ENCODE measurements at places on chromosomes 6 and 20.
A peak's percentile ranks its signal among the peaks of the same experiment; 100 is the strongest.

GRCh38 chr6:111522393-111523020 lies 39.5 kb upstream of the REV3L start:
- DNase-seq = no peak

DNA sequence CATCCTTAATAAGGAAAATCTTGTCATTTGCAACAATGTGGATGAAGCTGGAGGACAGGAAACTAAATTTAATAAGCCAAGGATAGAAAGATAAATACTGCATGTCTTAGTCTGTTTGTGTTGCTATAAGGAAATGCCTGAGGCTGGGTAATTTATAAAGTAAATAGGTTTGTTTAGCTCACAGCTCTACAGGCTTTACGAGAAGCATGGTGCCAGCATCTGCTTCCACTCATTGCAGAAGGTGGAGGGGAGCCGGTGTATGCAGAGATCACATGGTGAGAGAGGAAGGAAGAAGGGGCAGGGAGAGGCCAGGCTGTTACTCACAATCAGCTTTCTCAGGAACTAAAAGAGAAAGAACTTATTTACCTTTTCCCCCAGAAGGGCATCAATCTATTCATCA lies 118.9 kb upstream of the SMLR1 start:
- no peak for DNase-seq

- DNase-seq = no peak
These were observed 923 bp upstream of the ILRUN start for GRCh38 chr6:34697544-34697836.

GRCh38 chr6:55410674-55411073 lies 83.4 kb downstream of the GFRAL start:
- no peak for DNase-seq

DNA sequence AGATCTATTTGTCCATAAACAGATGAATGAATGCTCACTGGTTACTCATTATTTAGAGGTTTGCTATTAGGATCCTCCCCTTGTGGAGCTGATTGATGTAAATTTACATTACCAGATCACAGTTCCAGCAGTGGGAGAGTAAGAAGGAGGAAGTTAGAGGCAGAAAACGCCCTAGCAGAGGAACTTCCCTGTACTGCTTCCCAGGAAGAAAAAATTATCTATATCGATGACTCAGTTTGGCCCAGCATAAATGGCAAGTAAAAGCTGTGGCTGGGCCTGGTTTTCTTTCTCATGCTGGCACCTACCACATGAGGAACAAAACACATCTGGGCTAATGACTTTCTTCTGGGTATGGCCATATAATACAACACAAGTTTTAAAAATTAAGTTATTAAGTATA lies 35.7 kb downstream of the DNAAF9 start:
- no peak for DNase-seq

DNA sequence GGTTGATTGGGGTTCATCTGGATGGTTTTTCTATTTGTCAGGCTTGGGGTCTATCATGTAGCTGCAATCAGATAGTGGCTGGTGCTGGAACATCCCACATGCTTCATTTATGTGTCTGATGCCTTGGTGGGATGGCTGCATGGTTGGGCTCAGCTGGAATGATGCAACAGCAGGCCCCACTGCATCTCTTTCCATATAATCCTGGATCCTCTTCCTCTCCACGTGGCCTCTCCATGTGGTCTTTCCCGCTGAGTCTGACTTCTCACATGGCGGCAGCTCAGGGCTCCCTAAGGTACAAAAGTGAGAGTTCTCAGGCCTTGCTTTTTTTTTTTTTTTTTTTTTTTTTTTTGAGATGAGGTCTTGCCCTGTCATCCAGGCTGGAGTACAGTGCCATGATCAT lies 65.0 kb upstream of the SUPT3H start:
- no peak for DNase-seq

GRCh38 chr6:152993431-152993830 lies 9.1 kb downstream of the MTRF1L start:
- DNase-seq = no peak

- no peak for DNase-seq
These were observed 240.4 kb downstream of the PRL start for GRCh38 chr6:22056398-22056797.

DNA sequence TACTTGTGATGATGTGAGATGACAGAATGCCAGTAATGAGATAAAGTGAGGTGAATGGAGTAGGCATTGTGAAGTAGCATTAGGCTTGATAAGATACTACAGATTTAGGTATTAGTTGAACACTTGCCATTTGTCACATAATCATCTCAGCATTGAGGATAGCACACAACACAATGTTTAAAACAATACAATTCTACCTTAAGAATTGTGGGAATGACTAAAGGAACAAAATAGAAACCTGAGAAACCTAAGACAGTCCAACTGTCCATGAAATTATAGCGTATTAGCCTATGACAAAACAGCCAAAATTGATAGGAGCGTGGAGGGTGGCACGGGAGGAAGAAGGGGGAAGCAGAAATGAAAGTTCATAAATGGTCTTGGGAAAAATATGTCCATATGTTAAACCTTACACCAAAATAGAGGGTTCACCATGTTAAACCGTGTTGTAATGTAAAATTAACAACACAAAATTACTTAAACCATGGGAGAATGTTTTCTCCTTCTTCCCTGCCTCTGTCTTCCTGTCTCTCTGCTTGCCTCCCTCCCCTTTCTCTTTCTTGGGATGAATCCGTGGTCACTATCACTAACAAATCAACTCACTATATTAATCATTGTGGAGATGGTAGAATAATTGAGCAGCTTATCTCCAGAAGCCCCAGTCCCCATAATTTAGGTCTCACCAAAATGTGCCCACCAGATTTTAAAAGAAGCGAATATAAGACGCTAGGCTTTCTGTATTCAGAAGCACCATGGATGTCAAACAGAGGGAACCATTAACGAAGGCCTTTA lies 33.0 kb upstream of the HFE start:
- no peak for DNase-seq

- no peak for DNase-seq
These were observed 13.5 kb downstream of the ARG1 start for GRCh38 chr6:131586543-131586942.

DNA sequence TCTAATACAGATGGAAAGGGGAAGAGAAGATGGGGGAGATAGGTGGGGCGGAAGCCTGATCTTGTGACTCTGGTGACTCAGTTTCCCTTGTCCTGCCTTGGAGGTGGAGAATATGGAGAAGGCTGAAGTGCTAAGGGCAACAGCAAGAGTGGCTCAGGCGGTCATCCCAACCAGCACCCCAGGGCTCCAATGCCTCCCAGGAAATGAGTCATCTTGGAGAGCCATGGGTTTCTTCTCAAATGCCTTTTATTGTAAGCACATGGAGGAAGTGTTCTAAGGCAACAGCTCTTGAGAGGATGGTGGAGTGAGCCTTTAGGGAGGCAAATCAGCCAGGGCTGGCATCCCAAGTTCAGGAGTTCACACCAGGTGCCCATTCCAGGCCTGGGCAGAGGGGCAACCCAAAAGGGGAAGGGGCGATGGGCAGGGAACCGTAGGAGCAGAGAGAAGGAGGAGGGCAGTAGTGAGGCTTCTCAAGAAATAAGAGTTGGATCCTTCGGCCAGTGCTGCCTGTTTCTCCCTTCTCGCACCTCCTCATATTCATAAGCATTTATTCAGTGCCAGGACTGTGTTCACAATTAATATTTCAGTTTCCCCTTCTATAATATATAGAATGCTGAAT lies 13.2 kb upstream of the AHCY start:
- no peak for DNase-seq

DNA sequence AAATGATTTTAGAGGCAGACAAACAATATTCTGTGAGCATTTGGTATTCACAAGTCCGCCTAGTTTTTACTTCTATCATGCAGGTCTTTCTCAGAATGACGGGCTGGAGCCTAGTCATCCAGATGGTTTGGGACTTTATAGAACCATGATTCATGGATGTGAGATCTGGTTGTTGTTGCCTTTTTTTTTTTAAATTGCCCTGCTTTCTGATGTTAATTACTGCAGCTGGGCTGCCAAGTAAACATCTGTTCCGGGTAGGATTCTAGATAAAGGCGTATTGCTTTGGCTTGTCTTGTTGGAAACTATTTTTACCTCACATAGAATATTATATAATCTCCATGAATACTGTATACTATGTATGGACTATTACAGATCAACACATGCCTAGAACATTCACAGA lies 58.1 kb downstream of the RNF217 start:
- DNase-seq = peak; percentile 41

- no peak for DNase-seq
These were observed 128.4 kb upstream of the JAG1 start for GRCh38 chr20:10802236-10802635.

- DNase-seq = no peak
These were observed 50.6 kb upstream of the GGTLC1 start for GRCh38 chr20:24039196-24039595.

DNA sequence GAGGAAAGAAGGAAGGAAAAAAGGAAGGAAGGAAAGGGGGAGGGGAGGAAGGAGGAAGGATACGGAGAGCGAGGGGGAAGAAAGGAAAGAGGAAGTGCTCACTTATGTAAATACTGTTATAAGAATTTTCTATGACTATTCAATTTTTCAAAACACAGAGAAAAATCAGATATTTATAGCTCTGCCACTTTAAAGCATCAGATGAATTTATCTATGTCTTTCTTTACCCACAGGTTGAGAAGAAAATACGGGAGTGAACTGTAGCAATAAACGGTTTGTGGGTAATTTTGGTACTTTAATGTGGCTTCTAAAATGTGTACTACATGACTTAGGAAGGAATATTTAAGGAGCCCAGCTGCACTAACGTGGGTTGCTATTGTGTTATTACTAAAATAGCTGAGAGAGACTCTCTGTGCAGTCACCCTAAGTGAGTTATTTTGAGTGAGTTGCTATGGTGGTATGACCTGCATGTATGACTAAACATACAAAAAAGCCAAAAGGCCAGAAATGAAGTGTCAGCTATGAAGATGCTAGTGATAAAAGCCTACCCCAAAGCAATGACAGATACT lies 225.5 kb downstream of the SOD2 start:
- no peak for DNase-seq

DNA sequence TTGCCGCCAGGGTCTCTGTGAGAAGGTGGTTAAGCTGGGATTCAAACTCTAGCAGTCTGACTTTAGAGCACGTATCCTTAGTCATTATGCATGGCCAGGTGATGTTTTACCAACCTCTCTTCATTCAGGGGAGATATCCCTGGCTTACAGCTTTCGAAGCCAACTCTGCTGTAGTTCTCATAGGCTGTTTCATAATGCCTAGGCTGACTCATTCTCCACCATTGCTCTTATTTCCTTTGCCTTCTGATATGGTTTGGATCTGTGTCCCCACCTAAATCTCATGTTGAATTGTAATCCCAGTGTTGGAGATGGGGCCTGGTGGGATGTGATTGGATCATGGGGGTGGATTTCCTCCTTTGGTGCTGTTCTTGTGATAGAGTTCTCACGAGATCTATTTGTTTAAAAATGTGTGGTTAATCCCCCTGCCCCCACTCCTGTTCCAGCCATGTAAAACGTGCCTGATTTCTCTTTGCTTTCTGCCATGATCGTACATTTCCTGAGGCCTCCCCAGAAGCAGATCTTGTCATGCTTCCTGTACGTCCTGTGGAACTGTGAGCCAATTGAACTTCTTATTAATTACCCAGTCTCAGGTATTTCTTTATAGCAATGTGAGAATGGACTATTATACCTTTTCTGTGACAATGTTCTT lies 94.6 kb upstream of the MAN1A1 start:
- DNase-seq = no peak

- no peak for DNase-seq
These were observed 36.0 kb downstream of the YTHDF1 start for GRCh38 chr20:63179687-63180568.

DNA sequence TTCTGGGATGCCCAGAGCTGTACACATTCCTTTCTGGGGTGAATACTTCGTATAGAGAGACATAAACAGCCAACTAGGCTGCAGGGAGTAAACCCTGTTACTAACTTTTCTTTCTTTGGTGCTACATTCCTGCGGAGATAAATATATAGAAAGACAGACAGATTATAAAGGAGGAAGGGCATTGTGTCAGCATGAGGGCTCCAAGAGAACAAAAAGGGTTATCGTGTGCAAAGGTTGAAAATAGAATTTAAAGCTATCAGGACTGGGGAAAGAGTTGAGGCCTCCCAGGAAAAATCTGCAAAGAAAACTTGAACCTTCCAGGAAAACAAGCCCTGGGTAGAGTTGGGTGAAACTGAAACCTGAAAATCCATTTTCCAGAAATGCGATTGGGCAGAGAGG lies 68.0 kb downstream of the TMEM170B start:
- DNase-seq = no peak

DNA sequence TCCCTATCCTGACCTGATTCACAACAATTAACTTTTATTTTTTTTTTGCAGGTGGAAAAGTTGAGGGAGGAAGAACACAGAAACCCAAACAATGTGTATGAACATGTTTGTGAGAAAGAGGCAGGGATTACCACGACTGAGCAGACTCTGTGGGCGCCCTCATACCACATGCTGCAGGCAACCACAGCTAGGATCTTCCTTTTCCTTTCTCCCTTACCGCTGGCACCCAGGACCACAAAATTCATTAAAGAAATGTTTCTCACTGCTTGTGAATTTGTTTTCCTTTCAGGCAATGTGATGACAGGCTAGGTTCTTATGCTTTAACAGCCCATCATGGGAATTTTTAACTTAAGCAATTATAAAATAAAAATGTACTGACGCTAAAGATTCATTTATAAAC lies 287.1 kb downstream of the GMDS start:
- no peak for DNase-seq

- DNase-seq = no peak
These were observed 165.0 kb downstream of the MOXD1 start for GRCh38 chr6:132236281-132236680.

DNA sequence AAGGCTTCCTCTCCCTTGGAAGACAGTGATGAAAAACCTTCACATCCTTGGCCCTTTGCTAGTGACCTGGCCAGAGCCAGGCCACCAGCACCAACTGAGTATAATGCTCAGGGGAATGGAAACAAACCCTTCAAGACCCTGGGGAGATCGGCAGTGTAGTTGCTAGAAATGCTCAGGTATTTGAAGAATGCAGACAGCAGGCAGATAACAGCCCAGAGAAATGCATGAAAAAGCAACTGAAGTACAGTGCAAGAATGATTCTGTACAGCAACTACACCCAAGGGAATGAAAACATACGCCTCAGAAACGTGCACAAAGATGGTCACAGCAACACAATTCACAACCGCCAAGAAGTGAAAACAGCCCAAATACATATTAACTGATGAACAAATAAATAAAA lies 41.1 kb downstream of the PPP1R3G start:
- no peak for DNase-seq

GRCh38 chr6:15499591-15499990 lies 163.2 kb downstream of the DTNBP1 start:
- no peak for DNase-seq

DNA sequence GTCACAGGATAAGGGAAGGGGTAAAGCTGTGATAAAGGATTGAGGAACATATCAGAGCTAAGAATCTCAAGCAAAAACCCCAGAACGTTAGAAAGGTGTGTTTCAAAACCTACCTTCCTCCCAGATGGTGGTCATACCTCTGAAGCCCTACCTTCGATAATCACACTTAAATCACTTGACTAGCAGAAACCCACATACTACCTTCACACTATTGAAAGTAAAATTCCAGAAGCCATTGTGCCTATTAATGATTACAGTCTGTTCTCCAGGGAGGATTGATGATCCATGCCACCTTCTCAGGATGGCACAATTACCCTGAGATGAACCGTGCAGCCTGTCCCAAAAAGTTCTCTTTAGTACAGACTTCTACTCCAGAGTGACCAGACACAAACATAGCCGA lies 72.3 kb upstream of the SOX4 start:
- DNase-seq = no peak

- DNase-seq = no peak
These were observed 84.0 kb downstream of the RAMACL start for GRCh38 chr6:166502453-166502852.
